SK-MEL-5 (cell line): ENCODE measurements at places on chromosomes 16 and 17.

DNA sequence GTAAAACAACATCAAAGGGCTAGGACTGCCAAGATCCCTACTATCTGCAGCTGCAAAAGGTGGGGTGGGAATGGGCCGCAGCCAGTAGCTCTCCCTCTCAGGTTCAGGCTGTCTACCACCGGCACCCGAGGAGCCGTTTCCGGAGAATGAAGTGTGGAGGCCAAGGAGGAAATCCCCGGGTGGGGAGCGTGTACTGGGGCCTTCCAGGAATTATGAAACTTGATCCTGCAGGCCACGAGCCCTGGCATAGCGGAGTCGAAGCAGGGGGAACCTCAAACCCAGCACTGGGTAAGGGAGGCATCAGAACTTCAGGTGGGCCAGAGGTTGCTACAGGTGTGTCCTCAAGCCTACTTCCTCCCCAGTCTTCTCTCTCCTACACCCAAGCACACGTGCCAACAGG lies 5.1 kb downstream of the INPP5K start:
- no peak for DNase-seq

- no peak for DNase-seq
Measured at GRCh38 chr17:55219934-55220333, 44.8 kb upstream of the HLF start.

- DNase-seq = no peak
Measured at GRCh38 chr16:65178151-65178550, 56.3 kb upstream of the CDH11 start.

GRCh38 chr16:30615358-30616091 lies 5.3 kb upstream of the ZNF689 start:
- DNase-seq = peak; percentile 68

DNA sequence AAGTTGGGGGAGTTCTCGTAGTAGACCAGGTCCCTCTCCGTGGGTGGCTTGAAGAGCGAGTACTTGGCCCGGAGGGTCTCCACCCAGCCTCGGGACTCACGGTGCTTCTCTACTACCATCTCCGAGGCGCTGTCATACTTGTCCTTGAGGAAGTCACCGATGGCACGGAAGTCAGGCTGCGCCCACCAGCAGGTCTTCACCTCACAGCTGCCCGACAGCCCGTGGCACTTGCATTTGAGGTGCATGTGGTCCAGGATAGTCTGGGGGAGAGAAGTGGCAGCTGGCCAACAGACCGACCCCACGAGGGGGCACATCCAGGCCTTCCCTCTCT lies 50.0 kb downstream of the WNT3 start:
- DNase-seq = no peak

DNA sequence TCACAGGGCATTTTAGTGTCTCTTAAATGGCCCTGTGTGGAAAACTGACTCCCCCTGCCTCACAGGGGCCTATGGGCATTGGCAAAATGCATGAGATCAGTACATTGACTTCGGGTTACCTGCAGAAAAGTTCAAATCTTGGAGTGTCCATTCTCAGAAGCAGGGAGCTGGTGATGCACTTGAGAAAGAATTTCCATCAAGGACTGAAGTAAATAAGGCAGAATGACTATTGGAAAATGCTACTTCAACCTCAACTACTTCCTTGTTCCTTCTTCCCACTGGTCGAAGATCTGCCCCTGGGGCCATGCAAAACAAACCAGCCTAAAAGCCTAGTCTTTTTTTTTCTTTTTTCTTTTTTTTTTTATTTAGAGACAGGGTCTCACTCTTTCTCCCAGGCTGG lies 13.8 kb upstream of the GSDMA start:
- DNase-seq = no peak

DNA sequence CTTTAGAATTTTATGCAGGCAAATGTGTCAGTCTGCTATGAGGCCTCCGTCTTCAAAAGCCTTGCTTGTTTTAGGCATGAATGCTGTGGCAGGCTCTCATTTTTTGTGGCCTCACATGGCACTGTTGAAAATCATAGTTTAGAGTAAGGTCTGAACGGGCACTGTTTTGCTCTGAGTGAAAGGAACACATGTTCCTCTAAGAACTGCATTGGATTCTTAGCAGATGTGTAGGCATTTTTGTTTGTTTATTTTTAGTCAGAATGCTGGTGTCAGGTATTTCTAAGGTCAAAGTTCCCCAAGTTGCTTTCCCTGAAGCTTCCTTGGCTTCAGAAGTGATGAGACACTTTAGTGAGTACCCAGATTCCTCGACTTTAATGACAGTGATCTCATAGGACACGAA lies 173.7 kb downstream of the HS3ST3B1 start:
- no peak for DNase-seq

DNA sequence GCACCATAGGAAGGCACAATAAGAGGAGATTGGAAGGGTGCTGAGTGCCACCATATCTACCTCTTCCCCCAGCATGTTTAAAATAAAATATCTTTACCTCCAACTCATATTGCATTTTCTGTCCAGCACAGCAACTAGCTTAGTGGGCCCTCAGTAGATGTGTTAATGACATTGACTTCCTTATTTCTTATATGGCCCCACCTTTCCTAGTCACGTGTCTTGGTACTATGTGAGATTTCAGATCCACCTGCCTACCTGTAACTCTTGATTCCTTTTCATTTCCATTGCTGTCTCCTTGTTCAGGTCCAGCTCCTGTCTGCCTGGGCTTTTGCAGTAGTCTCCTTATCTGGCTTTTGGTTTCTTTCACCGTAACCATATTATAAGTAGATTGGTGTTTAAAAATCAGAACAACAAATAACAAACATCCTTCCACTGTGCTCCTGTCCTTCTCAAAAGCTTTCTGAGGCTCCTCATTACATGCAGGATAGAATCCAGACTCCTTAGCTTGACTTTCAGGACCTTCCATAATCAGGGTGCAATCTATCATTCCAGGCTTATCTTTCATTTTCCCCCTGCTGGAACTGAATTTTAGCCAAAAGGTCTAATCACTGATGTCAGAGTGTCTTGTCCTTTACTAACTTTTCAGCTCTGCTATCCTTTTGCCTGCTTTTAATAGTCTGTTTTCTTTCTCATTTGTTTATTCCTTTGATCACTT lies 71.3 kb downstream of the FTO start:
- no peak for DNase-seq

DNA sequence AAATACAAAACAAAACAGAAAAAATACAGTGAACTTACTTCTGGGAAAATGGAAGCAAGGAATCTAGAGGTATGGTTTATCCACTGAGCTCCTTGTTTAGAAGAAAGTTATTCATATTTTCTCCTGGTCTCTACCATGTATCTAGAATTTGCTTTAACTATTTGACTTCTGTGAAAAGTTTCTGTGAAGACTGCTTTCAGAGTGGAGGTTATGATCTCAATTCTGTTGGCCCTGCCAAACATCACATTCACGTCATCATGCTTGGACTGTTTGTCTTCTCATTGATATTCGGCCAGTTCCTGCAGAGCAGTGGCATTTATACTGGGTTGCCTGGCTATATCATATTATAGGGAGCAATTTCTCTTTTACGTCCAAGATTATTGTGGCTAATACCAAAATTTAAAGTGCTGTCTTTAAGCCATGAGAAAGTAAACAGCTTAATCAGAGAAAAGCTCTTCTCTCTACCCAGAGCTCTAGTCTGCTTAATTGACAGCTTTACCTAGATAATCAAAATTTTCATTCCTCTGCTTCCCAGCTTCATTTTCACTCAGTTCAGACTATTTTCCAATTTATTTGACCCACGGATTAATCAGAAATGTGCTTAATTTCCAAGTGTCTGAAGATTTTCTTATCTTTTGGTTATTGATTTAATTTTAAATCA lies at the start of gene ABCA8:
Gene ABCA8, minus strand, starts transcription at position 212 of the 661 bp plus-strand sequence. CDS start 13,358 bp downstream, outside the sequence.
- DNase-seq = peak; percentile 92

DNA sequence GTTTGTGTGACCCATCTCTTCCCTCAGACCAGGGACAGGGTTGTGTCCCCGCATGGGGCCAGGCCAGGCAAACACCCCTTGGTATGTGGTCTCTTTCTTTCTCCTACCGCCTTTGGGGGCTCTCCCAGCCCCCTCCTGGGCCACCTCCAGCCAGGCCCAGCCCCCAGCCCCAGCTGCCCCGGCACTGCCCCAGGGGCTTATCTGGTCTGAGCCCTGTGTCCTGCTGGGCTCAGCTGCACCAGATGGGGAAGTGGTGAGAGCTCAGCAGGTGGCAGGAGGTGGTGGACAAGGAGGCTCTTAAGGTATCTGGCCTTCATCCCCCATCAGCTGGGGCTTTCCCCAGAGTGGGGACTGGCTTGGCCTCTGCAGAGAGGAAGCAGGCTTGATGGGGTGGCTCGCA lies 8.7 kb downstream of the ADAM11 start:
- no peak for DNase-seq

DNA sequence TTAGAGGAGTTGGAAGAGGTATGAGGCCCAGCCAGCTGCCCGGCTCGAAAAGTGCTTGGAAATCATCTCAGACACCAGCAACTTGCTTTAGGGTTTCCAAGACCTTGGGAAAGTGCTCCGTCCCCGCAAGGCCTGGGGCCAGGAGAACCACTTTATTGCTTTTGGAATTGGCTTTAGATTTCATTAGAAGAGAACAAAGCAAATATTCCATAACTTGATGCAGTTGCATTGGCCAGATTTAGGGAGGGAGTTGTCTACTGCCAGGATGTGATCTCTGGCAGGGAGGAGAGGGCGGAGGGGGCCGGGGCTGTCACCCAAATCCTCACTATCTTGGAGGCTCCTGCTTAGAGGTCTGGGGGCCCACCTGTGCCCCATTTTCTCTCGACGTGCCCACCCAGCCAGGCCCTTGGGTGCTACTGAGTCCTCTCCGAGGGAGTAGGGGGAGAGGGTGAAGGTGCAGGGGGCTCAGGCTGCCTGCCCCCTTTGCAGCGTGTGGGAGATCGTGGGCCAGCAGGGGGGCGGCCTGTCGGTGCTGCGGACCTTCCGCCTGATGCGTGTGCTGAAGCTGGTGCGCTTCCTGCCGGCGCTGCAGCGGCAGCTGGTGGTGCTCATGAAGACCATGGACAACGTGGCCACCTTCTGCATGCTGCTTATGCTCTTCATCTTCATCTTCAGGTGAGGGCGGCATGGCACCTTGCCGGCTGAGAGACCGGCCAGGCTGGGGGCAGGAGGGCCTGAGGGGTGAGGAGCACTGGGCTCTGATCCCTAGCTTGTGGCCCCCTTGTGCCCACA lies 30.6 kb downstream of the CACNA1G start:
- no peak for DNase-seq

- DNase-seq = peak; percentile 21
Measured at GRCh38 chr17:51120357-51120738, 320 bp downstream of the SPAG9 start.

GRCh38 chr17:63479495-63480184 lies 2.8 kb downstream of the ACE start:
- no peak for DNase-seq

GRCh38 chr17:75642784-75643642 lies 9.8 kb downstream of the SMIM5 start:
- DNase-seq = no peak

DNA sequence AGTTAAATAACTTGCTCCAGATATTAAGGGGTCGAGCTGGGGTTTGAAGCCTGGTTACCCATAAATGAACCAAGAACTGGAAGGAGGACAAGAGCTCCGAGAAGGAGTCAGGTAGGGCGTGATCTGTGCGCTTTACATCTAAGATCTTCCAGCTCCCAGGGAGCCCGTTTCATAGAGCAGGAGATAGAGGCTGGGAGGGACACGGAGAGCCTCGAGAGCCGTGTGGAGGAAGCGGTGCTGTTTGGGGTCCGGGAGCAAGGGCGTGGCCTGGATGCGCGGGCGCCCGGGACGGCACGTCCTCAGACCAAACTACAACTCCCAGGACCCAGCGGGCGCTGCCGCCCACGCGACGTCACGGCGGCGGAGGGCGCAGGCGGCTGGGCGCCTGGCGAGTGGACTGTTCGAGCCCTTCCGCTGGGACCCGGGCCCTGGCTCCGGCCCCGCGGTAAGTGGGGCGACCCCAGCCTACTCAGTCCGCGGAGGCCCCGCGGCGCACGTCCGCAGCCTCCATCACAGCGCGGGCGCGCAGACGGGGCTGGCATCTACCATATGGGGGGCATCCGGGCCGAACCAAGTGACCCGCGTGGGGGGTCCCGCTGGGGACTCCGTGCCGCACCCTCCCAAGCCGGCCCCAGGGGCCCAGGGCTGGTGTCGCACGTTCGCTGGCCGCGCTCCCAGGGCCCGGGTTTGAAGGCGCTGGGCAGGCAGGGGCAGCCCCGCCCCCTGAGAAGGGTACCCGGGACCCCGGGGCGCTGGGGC lies at the start of gene BCKDK:
Gene BCKDK, plus strand, starts transcription at position 352 of the 759 bp plus-strand sequence. CDS start 838 bp downstream, outside the sequence.
- peak; percentile 71 for DNase-seq

DNA sequence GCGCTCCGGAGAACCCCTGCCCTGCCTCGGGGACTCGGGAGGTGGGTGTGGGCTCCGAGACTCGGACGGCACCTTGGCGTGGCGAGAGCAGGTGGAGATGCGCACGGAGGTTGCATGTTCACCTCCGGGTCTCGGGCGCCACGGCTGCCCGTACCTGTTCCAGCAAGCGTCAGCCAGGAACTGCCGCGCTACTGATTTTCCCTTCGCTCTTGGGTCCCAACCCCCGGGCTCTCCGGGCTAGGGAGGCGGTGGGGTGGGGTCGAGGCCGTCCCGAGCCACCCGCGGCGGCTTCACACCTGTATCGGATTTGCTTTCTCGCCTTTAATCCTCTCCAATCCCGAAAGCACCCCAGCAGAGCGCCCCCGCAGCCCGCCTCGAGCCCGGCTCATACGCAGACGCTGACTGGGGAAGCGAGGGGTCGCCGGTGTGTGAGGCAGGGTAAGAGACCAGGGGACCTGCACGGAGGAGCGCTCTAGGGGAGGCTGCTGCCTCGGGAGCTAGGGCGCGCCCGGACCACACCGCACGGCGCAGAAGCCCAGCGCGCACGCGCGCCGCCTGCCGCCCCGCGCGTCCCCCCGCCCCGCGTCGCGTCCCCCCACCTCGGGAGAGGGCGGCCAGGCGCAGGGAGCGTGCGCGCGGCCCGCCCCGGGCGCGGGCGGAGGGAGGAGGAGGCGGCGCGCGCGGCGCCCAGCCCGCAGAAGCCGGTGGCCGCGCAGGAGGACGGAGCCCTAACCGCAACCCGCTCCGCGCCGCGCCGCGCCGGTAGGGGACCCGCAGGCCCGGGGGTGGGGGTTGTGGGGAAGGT lies at the start of gene DUSP14:
Gene DUSP14, plus strand, starts transcription at position 695 of the 805 bp plus-strand sequence. CDS start 22,382 bp downstream, outside the sequence.
- DNase-seq = peak; percentile 82

DNA sequence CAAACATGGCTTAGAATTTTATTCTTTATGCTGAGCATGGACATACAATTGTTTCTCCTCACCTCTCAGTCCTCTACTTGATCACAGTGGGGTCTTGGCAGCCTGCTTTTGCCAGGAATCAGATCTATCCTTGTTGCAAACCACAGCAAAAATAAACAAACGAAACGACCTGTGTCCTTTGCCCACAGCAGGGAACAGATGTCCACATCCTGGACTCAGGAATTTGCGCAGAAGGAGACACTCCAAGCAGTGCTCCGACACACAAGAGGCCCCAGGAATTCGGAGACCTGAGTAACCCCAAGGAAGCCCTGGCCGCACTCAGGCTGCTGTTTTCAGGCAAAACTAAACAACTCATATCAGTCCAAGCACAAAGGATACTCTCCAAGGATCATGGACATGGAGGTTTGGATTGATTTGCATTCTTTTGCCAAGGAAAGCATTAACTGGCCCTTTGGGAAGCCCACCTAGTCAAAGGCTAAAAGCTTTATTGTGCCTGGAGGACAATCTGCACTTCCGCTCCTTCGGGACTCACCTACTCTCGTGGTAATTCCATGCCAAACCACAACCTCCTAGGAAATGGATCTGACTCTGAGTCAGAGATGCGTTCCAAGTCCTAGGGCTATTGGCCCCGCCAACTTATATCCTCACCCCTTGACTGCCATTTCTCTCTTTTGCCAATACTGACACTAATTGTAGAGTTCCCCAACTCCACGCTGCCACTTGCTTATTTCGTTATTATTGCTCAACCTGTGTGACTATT lies 271.1 kb upstream of the CDH11 start:
- DNase-seq = no peak

GRCh38 chr17:37642681-37643080 lies 565 bp downstream of the DDX52 start:
- peak; percentile 23 for DNase-seq
